ENCODE measurements at places on chromosomes 1 and 21.

- no peak for DNase-seq
These were observed 1.9 kb downstream of the RNF11 start for GRCh38 chr1:51238034-51238403.

GRCh38 chr1:72399807-72400206, 117.5 kb upstream of the NEGR1 start:
- no peak for DNase-seq

DNA sequence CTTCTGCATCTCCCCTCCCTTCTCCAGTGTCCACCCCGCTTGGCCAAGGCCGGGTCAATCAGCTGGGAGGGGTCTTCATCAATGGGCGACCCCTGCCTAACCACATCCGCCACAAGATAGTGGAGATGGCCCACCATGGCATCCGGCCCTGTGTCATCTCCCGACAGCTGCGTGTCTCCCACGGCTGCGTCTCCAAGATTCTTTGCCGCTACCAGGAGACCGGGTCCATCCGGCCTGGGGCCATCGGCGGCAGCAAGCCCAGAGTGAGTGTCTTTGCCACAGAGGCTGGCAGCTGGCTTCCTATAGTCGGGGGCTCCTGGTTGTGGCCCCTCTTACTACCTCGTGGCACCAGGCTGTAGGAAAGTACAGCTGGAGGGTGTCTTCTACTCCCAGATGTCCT, 3.6 kb downstream of the PAX7 start:
- DNase-seq = no peak

DNA sequence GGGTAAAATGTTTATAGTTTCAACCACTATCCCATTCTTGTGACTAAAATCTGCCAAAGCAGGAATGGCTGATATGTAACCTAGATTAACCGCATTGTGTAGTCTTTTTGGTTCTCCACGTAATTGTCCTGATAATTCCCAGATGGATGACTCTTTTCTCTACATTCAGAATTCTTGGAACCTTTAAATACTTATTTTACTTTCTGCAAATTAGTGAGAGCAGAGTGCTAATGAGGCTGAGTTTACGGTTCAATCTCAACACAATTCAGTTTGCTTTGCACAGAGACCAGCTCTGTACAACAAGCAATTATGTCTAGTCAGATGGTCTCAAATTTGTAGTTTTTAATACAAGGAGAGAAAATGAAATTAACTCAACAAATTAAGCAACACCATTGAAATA, 9.1 kb downstream of the CRB1 start:
- DNase-seq = no peak

GRCh38 chr1:203839081-203839480, 22.3 kb upstream of the SNRPE start:
- DNase-seq = no peak

- DNase-seq = no peak
These were observed 90.4 kb upstream of the AJAP1 start for GRCh38 chr1:4564051-4564450.

- no peak for DNase-seq
These were observed 55.3 kb downstream of the C8B start for GRCh38 chr1:56910441-56910985.

DNA sequence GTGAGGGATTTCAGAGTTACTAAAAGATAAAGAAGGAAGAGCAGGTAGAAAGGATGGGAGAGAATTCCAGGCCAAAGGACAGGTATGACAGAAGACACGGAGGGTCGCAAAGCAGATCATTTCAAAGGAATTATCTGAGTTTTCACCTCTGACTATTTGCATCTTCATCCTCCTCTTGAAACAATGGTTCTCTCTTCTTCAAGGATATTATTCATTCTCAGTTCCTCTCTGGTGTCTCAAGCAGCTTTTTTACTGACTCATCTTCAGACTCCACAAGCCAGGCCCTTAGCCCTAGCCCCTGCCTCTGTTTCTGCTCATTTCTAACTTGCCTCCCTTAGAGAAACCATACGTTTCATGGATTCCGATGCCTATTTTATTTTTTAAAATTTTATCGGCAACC, 15.0 kb downstream of the DDX59 start:
- DNase-seq = no peak

DNA sequence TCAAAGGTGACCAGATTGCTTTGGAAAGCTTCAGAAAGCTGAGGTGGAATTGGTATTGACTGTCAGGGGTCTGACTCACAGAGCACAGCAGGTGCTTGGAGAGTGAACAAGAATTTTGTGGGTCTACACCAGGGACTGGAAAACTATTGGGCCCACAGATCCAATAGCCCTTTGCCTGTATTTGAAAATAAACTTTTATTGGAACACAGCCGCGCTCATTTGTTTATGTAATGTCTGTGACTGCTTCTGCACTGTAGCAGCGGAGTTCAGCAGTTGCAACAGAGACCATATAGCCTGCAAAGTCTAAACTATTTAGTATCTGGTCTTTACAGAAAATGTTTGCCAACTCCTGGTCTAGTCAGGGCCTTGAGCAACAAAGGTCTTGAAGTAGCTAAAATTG, 315.6 kb downstream of the NFIA start:
- no peak for DNase-seq

DNA sequence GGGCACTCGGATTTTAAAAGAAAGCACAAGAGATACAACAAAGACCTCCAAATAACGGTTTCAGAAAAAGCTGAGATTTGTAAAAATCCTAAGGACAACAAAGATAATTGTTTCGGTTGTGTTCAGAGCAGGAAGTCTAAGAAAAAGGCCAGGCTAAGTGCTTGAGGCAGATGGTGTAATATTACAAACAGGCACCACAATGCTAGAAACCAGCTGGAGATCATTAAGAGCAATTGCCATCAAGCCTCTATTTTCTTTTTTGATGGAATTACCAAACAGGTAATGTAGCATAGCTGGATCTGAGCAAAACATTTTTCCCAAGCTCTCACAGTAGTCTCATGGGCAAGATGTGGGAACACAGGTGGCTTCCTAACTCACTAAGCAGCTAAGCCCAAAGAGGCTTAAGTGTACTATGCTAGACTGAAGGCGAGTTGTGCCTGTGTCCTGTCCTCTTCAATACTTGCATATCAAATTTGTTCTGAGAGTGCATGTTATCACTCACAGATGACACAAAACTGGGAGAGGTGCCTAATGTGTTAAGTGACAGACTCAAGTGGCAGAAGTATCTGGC, 161.6 kb downstream of the GLUL start:
- DNase-seq = no peak

DNA sequence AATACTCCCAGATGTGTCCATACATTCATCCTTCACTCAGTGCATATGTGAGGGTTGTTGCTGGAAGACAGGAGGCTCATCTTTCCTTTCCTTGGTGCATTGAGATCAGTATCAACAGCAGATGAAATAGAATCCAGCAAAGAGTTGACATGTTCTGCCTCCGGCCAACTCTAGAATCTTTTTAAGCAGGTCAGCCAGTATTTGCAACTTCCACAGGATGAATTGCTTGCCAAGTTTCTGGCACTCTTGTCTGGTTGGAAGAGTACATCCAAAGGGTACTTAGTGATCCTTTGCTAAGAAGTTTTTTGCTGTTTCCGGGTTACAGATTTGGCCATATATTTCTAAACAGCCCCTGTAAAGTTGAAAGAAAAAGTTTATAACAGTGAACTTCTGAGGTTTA, 21.1 kb downstream of the SYNC start:
- DNase-seq = no peak

DNA sequence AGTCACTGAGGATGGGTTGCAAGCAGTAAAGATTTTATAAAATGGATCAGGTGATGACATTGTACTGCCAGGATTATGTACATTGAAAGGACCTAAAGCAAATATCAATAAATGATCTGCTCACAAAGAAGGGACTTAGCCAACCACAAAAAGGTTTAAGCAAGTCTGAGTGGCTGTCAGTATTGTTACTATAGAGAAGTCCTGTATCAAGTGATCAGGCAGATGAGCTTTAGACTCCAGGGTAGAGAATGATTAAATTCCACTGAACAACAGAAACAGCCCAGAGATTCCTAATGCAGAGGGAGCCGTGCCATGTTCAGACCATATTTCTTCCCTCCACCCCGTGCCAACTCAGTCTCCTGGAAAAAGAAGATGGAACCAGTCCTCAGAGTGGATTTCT, 138.9 kb downstream of the SETD4 start:
- no peak for DNase-seq

DNA sequence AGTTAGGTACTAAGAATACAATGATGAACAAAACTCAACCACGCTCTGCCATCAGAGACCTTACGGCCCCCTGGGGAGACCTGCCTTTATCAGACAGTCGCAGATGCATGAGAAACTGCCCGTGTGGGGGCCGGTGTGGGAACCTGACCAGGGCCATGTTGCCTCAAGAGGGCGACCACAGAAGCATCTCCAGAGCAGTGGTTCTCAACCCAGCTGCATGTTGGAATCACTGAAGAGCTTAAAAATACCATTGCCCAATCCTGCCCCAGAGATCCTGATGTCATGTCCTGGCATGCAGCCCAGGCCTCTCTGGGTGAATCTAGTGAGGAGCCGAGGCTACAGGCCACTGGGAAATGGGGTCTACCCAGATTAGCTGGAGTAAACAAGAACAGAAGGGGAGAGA, 108.7 kb downstream of the PRDM2 start:
- DNase-seq = no peak

GRCh38 chr1:65423884-65424572, 3.6 kb downstream of the LEPR start:
- DNase-seq = no peak

DNA sequence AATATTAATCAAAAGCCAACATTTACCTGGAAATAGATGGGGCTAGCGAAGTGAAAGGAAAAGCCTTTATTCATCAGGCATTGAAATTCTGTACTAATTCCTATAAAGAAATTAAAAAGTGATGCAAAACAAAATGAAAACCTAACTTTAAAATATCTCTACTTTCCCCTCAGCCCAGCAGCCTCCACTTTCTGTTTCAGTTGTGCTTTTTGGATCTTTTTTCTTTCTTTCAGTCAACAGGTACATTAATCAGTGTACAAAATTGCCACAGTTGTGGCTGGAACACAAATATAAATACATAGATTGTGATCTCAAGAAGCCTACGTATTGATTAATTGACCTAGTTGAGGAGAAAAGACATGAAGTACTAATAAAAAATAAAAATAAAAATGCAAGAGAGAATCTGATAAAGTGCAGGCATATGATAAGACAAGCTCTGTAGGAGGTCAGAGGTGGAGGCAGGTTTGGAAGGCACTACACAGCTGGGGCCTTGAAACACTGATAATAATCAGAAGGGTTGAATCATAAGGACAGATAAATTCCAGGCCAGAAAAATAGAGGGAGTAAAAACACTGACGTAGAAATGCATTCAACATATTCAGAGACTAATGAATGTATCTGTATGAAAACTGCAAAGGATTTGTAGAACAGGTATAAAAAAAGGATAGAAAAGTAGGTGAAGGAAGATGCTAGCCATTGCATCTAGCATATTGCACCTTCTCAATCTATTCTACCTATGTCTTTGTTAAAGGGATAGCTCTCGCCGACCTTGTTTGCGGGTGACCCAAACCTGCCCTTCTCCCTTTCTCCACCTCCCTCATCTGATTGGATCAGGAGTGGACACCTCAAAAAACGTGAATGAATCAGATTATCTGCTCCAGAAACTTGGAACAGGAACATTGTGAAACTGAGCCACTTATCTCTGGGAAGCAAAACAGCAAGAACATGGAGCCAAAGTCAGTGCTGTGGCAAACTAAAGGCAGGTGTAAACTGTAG, 607.8 kb upstream of the ADGRL2 start:
- DNase-seq = no peak

DNA sequence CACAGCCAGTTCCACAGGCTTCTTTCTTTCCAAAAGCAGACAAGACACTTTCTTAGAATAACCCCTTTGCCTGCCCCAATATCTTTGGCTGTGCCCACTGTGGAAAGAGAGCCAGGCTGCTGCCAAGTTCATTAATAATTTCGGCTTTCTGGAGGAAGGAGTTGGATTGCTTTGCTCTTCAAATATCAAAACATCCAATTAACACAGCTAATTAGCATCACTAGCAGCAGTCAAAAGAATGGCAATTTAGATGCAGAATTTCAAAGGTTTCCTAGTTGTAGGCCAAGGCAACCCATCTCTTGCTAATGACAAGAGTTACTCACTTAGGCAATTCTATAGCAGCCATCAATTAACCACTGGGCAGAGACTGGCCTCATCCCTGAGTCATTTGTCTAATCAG, 91.0 kb upstream of the SPATA6 start:
- DNase-seq = no peak

DNA sequence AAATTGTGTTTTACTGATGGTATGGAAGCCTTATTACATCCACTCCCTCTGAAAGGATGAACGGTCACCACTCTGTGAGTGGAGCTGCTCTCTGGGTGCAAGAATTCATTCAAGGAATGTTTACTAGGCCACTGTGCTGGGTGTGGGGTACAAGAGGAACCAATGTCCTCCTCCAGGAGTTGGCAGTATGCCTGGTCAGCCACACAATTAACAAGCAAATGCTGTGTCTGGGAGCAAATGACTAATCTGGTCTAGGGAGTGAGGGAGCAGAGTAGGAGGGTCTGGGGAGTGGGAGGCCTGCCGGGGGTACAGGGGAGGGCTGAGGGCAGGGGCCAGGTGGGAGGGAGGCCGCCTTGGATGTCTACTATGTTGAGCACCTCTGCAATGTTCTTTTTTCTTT, 27.2 kb upstream of the TDRD10 start:
- no peak for DNase-seq

DNA sequence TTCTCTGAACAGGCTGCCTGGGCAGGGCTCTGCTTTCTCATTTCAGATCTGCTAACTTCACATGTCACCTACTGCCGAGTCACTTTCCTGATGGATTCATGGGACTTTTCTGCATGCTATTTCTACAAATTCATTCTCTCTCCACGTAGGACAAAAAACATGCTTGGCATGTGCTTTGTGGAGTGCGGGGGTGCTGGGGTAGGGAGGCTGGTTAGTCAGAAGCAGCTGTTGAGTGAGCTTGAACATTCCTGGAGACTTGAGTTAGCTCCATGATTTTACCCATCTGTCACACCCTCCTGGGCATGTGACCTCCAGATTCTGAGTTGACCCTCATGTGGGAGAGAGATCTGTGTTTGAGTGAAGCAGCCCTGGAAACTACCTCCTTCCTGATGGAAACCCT, 71.4 kb downstream of the UCK2 start:
- DNase-seq = no peak

DNA sequence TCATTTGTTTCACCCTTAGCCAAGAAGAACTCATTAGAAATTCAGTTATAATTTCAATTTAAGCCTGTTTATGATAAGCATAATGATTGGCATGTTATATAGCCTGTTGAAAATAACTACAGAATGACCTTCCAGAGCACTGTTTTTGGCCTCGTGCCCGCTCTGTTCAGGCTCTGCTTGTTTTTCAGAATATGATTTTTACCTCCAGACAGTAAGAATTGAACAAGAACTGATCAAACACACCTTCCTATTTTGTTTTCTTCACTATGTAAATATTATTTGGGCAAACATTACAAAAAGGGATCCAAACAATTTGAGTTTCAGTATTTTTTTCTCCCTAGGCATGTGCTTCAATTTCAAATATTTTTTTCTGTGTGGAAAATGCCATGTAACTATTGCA, 48.1 kb upstream of the ANGPTL1 start:
- no peak for DNase-seq

All from stimulated activated CD8-positive, alpha-beta memory T cell treated with anti-CD3 and anti-CD28 coated beads, Interleukin-4, amount 100 ng/mL, for 4 hours (primary cell).